ENCODE measurements at places on chromosomes 11 and 22.

GRCh38 chr22:48902001-48902869 is 925.4 kb downstream of the BRD1 start:
- no peak for DNase-seq

- no peak for DNase-seq
Measured at GRCh38 chr11:71500601-71501021, 26.5 kb upstream of the KRTAP5-7 start.

- DNase-seq, result no peak
Measured at GRCh38 chr11:106624377-106624776, 393.9 kb downstream of the GUCY1A2 start.

- DNase-seq, result no peak
Measured at GRCh38 chr11:2535673-2536439, 91.0 kb downstream of the KCNQ1 start.

GRCh38 chr22:31102441-31103081 is 4.8 kb downstream of the SELENOM start:
- DNase-seq, result no peak

GRCh38 chr22:48342016-48342415 is 1485.7 kb downstream of the BRD1 start:
- DNase-seq, result no peak

GRCh38 chr11:117640041-117640440 is 157.0 kb downstream of the DSCAML1 start:
- DNase-seq, result no peak

- DNase-seq, result no peak
Measured at GRCh38 chr22:33382436-33382835, 324.3 kb upstream of the SYN3 start.

Measured in LNCaP clone FGC (cell line).